ENCODE measurements at places on chromosomes 1 and 21.
A peak's percentile ranks its signal among the peaks of the same experiment; 100 is the strongest.

GRCh38 chr1:221030990-221031389, 151.7 kb downstream of the HLX start:
- no peak for DNase-seq

DNA sequence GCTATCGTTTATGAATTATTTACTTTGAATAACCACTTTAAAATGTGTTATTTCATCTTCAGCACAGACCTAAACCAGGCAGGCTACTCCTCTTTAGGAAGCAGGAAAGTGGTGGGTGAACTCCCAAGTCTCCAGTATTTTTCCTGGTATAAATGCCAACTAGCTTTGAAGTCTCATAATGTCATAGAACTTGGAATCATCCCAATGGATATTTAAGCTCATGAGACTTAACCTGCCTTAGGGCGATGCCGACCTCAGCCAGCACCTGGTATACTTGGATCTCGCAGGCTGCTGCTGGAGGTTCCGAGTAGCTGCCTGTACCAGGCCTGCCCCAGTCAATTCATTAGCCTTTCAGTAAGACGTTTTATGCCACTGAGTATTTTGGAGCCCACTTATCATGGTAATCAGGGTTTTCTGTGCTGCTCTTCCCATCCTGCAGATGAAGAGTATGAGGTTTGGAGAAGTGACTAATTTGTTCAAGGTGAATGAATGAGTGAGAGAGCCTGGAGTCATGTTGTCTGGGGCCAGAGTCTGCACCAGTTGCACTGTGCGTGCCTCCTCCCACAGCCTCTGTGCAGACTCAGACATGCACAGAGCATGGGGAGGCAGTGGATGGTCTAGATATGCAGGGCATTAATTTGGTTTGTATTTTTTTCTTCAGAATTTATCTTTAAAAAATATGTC, 34.9 kb downstream of the VANGL1 start:
- no peak for DNase-seq

DNA sequence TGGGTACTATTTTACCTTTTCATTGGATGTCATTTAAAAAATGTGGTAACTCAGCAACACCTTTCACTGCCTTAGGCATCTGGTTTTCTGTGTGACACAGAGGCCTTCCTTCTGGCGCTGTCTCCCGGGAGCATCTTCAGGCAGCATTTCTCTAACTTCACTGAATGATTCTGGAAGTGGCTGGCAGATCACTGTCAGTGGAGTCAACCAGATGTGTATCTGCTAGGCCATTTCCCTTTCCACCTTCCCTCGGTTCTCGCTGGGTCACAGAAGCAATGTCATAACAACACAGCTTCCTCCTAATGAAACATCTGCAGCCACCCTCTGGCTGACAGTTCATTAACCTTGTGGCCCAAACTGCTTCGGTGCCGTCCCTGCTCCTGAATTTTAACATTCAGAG, 137.8 kb downstream of the KIF26B start:
- DNase-seq, result no peak

DNA sequence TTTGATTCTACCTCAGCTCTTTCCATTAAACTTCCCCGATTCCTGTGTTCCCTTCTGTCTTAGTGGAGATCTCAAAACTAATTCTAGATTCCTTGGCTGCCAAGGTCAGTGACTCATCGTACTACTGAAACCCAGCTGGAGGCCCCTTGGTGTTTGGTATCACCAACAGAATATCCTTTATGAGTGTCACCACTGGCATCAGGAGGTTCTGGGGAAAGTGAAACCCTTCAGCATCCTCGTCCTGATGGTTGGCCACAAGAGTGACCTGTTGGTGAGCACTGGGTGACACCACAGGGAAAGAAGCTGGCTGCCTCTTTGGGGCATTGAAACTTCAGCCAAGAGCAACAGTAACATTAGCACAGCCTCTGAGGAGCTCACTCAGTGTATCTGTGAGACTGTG, 9.6 kb downstream of the RAB42 start:
- DNase-seq, result peak; percentile 29

GRCh38 chr1:200478239-200478623, 68.4 kb upstream of the ZNF281 start:
- DNase-seq, result no peak

DNA sequence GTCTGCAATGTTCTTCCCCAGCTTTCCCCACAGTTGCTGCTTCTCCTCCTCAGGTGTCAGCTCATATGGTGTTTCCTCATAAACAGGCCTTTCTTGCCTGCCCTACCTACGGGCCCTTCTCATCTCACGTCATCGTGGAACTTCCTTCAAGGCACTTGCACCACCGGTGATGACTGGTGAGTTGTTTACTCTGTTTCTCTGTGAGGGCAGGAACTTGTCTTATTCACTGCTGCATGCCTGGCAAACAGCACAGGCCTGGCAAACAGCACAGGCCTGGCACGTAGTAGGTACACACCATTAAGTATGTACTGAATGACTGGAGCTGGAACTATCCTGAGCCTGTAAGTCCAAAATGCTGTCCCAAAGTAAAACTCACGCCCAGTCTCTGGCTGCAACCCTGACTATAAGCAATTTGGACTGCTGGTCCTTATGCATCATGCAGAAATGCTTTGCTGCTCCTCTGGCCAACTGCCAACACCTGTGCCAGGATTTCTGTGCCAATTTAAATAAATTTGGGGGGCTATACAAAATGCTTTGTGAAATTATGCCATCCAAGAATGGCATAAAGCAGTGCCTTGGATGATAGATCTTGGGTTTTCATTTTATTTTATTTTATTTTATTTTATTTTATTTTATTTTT, 25.7 kb downstream of the STK40 start:
- no peak for DNase-seq

DNA sequence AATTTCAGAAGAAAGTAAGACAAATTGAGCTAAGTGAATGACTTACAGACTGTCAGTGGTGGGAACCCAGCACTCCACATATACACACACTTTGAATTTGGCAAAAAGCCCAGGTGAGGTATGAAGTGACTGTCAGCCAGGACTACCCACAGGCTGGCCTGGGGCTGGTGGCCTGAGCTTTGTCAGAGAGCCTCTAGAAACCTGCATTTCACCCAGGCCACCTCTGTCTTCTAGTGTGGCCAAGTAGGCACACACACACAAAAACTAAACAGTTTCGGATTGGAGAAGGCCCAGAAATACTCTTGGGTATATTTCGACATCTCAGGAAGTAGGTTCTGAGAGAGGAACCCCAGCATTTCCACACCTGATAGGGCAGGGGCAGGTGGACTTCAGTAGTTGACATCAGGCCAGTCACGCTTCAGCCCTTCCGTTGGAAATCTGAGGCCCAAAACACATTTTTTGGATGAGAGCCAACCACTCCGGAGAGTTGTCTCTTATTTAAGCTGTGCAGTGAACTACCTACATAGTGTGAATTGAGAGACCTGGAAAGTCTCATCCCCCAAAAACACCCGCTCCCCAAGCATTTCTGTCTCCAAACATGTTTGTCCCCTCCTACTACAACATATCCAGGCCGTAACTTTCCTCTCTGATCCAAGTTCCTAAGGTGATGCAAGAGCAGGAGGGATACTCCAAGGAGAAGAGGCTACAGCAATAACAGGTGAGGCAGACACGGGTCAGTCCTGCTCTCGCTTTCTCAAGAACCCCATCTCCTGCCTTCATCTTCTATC, 167.2 kb upstream of the PROX1 start:
- no peak for DNase-seq

GRCh38 chr1:156117414-156118176, 3.1 kb downstream of the LMNA start:
- no peak for DNase-seq

DNA sequence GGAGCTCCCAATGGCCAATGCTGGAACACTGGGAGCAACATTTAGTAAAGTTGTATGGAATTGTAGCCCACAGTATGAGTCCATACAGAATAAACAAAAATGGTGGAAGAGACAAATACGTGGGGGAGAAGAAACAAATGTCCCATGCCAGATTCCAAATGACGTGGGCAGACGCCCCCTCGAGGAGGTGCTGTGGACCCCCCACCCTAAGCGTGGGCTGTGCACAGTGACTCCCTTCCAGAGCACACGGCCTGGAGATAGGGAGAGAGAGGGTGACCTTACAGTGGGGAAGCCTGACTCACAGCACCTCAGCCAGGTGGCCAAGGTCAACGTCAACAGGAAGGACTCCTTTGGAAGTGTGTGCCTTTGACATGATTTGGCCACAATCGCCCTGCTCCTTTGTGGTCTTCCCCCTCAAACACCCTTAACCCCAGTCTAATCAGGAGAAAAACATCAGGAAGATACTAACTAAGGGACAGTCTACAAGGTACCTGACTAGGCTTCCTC, 13.7 kb upstream of the PDE9A start:
- no peak for DNase-seq

DNA sequence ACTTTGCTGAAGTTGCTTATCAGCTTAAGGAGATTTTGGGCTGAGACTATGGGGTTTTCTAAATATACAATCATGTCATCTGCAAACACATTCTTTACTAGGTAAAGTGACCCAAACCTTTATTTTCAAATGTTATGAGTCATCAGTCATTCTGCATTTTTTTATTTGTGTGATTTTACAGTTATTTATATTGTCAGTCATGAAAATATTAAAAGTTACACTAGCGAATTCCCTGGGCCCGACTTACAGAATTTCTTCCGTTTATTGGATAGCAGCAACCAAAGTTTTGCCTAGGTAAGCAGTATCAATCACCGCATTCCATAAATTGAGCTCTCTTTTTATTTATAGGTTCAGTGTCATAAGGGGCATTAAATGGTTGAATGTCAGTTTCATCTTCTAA, 13.8 kb downstream of the OR2M5 start:
- DNase-seq, result no peak

- no peak for DNase-seq
Observed at GRCh38 chr1:6167391-6168303, 12.5 kb downstream of the CHD5 start.

DNA sequence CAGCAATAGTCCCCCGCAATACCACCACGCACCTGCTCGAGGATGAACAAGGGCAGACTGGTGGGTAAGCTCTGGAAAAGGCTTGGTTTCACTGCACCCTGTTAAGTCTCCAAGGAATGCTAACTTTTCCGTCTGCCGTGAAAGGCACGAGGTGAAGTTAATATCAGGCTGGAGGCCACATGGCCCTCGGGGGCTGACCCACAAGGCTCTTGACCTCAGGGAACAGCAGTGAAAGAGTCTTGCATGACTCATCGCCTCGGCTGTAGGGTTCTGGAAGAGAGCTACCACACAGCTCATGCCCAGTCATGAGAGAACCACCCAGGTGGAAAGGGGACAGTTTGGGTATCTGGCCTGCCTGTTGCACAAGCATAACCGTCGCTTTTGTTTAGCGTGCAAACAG, 24.7 kb downstream of the SCCPDH start:
- no peak for DNase-seq

GRCh38 chr1:180270530-180271271, 40.6 kb downstream of the LHX4 start:
- no peak for DNase-seq

GRCh38 chr1:177229781-177230180, 59.0 kb downstream of the BRINP2 start:
- no peak for DNase-seq

GRCh38 chr1:115712911-115713609, 55.5 kb downstream of the CASQ2 start:
- no peak for DNase-seq

DNA sequence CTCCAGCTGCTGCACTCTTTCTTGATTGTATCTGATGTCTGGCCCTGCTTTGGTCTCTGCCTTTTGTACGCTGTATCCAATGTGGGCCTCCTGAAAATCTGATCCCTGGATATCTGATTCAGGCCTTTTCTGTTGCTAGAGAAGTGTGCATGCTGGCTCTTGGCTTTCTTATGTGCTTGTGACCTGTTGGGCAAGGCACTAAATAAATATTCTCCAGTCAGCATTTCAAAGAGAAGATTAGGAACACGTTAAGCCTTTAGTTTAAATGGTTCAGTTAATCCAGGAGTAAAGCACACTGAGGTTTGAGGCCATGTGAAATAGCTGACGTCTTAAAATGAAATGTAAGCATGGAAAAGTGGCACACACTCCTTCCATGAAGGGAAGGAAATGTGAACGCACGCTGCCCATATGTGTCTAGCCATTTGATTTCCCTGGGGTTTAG, 9.3 kb upstream of the F3 start:
- no peak for DNase-seq

DNA sequence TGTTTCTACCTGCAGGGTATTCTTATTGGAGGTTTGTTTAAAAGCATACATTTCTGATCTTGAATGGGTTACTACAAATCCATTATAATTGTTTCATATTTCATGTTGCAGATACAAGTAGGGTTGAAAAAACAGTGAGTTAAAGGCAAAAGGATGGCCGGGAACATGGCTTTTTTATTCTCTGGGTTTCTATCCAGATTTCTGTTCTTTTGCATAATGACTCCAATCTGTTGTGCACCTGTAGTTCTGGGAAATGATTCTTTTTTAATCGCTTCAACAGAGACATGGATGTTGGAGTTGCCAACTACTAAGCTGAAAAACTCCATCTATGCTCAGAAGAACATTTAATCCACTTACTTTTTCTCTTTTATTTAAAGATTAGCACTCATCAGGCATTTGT, 2.7 kb upstream of the ADAMTS1 start:
- no peak for DNase-seq

DNA sequence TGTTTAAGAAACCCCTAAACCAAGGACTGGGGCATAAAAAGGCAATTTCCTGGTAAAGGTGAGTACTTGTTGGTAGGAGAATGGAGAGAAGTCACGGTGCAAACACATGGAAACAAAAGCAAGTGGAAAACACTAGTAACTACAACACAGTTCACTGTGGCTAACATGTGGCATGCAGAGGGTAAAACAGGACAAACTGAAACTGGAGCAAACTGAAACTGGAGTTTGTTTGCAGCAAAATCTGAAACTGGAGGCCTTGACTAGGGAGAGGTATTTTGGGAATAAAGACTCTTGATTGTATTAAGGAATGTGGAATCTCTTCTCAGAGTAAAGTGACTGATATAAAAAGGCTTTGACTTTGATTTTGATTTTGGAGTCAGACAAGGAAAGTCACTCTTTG, 376.3 kb upstream of the PRMT6 start:
- no peak for DNase-seq

DNA sequence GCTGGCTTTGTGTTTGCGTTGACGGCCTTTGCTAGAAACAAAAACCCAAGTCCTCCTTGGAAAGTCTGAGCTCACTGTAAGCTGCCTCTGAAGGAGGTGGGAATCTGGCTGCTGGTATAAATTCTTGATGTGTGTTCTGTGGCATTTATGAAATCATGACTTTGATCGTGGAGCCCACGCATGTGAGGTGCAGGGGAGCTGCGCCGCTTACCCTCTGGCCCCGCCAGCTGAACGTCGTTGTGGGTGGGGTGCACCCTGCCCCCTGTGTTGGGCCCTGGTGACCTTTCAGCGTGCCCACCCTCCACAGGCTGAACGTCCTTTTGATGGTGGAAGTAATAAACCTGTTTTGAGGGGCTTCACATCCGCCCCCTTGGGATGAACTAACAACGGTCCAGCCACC, 21.2 kb upstream of the DIP2A start:
- no peak for DNase-seq

DNA sequence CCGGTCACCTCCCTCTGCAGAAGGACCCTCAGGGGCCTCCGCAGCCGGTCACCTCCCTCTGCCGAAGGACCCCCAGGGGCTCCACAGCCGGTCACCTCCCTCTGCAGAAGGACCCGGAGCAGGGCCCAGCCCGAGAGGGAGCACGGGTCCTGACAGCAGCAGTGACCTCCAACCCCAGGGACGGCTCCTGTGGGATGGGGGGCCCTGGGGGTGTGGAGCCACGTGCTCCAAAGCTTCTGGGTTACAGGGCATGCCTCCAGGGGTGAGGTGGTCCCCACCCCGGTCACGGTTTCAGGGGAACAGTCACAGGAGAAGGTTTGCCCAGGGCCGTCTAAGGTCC, 40.3 kb downstream of the SLC19A1 start:
- no peak for DNase-seq
